ENCODE measurements at places on chromosomes 2 and 18. TPM values are rescaled to one million over a fixed set of nuclear protein-coding genes. Genes with fewer than 3 reads are reported as not detected.

Gene C2orf66
- total RNA-seq, result 0.04 TPM

Gene CREG2
- 2.4 TPM for total RNA-seq

Gene DLX2
- 0.04 TPM for total RNA-seq

Gene ACKR3
- 22.2 TPM for total RNA-seq

Gene HOXD13
- 0.31 TPM for total RNA-seq

DNA sequence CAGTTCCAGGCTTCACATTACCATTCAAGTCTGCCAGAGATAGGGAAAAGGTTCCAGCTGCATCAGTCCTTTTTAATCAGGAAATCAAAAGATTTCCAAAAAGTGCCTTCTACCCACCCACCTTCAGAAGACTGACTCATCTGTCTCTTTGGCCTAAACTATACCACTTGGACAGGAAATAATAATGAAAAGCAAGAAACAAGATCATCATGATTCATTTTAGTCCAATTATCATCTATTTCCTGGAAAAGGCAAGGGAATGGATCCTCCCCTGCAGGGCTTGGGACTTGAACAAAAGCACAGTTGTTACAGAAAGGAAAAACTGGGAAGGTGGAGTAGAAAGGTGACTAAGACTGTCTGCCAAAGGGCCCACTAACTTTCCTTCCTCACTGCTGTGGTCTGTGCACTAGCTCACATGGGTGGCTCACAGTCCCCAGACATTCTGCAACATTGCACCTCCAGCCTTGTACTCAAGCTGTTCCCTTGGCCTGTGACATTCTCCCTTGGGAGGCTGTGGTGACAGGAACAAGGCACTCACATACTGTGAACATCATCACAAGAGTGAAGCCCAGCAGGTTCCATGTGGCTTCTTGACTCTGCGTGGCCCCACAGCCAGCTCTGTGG lies 75.3 kb downstream of the VSNL1 start:
- peak; percentile 59 for DNase-seq

- DNase-seq, result no peak
These were observed 1231.6 kb upstream of the DDX18 start for GRCh38 chr2:116582850-116583249.

GRCh38 chr2:45180779-45181178 lies 171.5 kb upstream of the SIX2 start:
- peak; percentile 31 for DNase-seq

GRCh38 chr2:224850081-224850480 lies 133.9 kb upstream of the CCDC195 start:
- no peak for DNase-seq

DNA sequence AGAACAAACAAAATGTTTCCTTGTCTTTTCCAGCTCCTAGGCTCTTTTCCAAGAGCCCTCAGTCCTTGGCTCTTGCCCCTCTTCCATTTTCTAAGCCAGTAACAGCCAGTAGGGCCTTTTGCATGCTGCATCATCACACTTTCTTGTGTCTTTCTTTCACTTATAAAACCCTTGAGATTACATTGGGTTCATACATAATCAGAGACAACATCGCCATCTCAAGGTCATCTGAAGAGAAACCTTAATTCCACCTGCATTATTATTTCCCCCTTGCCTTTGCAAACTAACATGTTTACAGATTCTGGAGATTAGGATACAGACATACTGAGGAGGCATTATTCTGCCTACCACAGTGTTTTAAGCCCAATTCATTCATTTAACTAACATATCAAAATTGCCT lies 697.3 kb downstream of the TRIB2 start:
- no peak for DNase-seq

- no peak for DNase-seq
These were observed 279.5 kb upstream of the EPHA4 start for GRCh38 chr2:221851531-221852045.

DNA sequence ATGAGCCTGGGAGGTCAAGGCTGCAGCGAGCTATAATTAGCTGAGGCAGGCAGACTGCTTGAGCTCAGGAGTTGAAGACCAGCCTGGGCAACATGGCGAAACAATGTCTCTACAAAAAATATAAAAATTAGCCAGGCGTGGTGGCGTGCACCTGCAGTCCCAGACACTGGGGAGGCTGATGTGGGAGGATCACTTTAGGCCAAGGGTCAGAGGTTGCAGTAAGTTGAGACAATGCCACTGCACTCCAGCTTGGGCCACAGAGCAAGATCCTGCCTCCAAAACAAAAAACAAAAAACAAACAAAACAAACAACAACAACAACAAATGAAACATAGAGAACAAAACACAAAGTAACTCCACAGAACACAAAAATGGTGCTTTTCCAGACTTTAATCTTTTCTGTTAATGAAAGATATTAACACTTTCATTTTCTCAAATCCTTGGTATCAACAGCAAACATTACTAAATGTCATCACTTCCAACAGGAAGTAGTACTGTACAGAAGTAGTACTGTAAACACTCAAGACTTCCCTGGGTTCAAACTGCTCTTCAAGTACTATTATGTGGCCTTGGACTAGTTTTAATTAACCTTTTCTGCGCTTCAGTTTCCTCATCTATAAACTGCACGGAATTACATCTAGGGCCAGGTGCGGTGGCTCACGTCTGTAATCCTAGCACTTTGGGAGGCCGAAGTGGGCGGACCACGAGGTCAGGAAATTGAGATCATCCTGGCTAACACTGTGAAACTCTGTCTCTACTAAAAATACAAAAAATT lies 27.9 kb downstream of the PUM2 start:
- no peak for DNase-seq

DNA sequence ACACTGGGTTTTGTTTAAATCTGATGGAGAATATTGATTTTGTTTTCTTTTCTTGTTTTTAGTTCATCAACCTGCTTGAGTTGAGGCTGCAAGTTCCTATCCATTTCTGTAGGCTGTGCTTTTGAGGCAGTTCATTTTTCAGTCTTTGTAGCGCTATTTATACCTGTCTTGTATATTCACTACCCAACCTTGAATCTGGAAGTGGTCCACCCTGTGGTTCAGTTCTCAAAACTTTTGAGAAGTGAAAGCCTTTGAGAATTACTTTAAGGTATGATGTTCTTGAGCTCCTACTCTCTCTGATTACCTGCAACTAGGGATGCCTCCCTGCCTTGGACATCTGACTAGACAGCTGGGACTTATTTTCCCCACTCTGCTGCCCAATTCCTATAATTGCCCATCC lies 53.5 kb upstream of the KCNE4 start:
- no peak for DNase-seq

DNA sequence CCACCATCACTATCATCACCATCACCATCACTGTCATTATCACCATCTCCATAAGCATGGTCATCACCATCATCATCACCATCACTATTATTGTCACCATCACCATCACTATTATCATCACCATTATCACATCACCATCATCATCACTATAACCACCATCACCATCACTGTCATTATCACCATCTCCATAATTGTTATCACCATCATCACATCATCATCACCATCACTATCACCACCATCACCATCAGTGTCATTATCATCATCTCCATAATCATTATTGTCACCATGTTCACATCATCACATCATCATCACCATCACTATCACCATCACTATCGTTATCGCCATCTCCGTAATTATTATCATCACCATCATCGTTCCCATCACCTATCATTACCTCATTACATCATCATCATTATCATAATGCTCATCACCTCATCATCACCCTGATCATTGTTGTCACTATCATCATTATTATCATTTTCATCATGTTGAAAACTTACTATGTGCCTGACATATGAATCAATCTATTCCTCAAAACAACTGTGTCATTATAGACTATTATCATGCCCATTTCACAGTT lies 280.3 kb upstream of the HS6ST1 start:
- no peak for DNase-seq

DNA sequence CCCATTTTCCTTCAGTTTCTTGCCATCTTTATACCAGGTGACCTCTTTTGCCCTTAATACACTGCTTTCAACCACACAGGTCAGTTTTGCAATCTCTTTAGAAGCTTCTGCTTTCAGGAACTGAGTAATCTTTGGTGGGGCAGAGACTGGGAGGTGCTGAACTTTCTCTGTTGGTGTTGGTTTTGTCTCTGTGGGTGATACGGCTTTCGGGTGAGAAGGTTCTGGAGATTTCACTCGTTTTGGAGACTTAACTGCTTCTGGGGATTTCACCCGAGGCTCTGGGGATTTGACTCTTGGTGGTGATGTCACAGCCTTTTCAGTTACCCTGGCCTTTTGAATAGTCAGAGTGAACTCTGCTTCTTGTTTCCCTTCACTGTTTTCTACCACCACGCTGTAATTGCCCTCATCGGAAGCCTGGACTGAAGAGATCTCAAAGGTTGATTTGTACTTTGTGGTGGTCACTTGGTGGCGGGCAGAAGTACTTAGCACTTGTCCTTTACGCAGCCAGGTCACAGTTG lies 50.4 kb downstream of the PLEKHA3 start:
- peak; percentile 14 for DNase-seq

DNA sequence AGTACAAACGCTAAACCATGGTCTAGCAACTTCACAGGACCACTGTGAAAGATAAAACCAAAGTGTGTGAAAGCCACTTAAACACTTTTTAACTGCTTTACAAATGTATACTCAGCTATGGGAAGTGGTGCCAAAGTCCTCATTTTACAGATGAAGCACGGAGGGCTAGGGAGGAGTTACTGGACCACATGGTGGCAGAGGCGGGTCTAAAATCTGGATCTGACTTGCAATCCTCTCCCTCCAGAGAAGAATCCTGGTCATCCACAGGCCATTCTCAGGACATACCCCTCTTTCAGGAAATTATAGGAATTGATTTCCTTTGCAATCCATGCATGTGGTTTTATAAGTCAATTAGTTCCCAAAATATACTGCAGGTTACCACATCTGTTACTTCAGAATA lies 84.6 kb upstream of the GYPC start:
- no peak for DNase-seq

DNA sequence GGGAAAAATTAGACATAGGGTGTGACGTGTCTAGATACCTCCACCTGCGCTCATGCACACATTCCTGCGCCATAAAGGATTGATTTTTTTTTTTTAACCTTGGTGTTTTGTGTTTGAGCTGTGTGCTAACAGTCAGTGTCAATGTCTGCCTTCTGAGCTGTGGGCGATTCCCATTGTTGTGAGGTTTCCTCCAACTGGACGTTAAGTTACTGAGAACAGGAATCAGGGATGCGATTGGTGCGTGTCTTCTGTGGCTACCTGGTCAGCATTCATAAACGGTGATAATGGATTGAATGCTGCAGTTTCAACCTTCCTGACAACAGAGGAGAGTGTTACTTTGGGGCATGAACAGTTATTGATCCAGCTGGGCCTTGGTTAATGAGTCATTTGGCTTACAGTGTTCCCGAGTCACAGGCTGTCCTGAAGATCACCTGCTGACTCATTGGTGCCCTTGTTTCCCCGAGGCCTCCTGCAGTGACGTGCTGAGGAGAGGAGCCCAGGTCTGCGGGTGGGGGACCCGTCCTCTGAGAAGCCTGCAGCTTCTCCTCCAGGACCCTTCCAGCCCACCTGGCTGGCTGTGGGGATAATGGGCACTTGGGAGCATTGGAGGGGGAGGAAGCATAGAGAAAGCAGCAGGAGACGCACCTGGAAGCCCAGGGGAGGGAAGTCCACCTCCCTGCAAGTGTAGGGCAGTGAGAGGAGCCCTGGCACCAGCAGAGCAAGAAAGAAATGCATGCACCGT lies 25.8 kb upstream of the CABYR start:
- DNase-seq, result no peak

DNA sequence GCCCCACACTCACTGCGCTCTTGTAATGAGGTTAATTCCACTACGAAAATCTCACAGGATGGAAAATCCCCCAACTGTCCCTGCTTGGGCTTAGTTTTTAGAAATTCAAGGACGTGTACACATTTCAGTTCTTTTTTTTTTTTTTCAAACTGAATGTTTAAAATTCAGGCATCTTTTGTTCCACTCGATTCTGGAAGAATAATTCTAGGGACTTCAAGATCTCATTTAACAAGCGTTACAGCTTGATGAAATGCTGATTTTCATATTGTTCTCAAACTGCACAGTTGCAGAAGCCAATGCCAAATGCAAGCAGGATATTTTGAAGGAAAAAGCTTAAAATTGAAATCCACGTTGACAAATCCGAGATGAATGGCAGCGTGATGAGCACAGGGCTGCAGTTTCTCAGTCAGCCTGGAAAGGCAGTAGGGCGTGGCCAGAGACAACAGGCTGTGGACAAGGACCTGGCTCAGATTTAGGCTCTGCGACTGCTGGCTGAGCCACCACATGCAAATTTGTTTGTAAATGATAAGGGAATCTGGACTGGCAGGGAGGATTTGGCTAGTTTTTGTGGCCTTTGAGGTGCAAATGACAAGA lies 128.1 kb upstream of the MYCN start:
- DNase-seq, result no peak

All from muscle of leg (tissue), 16 donors.